ENCODE measurements at places on chromosomes 11 and 22.

DNA sequence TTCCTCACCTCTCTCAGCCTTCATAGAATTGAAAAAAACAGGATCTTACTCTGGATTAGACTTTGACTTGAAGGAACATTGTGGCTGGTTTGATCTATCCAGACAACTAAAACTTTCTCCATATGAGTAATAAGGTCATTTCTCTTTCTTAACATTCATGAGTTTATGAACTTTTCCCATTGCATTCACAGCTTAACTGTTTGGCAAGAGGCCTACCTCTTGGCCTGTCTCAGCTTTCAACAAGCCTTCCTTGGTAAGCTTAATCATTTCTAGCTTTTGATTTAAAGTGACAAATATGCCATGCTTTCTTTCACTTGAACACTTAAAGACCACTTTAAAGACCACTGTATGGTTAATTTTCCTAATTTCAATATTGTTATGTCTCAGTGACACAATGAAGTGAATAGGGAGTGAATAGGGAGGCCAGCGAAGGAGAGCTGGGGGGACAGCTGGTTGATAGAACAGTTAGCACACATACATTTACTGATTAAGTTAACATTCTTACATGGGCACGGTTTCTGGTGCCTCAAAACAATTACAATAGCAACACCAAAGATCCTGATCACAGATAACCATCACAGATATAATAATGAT lies 17.0 kb downstream of the IMMP1L start:
- DNase-seq, result no peak

GRCh38 chr11:61702701-61703312 lies 22.6 kb downstream of the DAGLA start:
- DNase-seq, result no peak

DNA sequence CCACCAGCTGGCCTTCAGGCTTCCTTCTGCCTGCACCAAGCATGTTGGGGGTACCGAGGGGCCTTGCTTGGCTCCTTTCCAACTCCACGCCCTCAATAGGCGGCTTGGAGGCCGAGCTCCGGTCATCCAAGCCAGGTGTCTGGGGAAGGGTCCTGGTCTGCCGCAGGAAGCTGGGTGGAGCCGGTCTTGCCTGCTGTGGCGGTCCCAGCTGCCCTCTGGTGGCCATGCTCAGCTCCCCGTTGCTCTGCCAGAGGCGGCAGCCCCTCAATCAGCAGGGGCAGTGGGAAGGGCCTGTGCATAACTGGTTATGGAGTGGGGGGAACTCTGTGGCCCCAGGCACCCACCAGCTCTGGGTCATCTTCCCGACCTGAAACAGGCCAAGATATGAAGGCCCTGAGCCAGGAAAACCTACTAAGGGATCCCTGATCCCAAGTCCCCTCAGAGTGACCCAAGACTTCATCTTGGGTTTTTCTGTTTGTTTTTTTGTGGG lies 3.2 kb downstream of the ARVCF start:
- DNase-seq, result peak; percentile 92

GRCh38 chr11:47797633-47798032 lies 30.5 kb upstream of the FNBP4 start:
- DNase-seq, result no peak

Data from neural progenitor cell (in vitro differentiated cells).